ENCODE measurements at places on chromosomes 12 and 14.

DNA sequence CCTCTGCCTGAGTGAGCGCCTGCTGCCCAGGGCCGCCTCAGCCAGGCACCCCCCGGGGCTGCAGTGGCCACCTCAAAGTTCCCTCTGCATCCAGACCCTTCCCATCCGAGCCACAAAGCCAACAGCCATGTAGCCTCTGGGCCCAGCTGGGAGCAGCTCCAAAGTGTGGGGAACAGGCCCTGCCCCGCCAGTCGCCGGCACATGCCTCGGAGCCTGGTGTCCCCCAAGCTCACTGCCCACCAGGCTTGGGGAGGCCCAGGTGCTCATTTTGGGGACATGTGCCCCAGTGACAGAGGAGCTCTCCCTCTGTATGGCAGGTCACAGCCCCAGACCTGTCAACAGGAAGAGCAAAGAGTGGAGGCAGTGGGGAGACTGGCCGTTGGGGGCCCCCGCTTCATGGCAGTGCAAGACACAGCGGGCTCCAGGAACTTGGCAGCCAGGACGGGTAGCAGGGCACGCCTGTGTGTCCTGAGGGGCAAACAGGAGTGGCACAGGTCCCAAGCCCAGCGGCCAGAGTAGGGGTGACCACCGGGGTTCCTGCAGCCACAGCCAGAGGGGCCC is 29.9 kb downstream of the JAG2 start:
- DNase-seq = no peak

DNA sequence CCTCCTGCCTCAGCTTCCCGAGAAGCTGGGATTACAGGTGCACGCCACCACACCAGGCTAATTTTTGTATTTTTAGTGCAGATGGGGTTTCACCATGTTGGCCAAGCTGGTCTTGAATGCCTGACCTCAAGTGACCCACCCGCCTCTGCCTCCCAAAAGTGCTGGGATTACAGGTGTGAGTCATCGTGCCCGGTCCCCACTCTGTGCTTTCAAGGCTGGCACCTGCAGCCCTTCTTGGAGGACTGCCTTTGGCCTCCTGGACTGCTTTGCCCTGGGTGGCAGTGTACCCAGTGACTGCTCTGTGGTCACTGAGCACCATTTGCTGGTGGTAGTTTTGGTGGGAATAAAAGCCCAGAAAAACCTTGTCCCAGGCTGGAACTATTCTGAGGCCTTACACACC is 12.6 kb downstream of the DHRS1 start:
- no peak for DNase-seq

GRCh38 chr12:105947906-105948305 is 190.8 kb downstream of the NUAK1 start:
- no peak for DNase-seq

DNA sequence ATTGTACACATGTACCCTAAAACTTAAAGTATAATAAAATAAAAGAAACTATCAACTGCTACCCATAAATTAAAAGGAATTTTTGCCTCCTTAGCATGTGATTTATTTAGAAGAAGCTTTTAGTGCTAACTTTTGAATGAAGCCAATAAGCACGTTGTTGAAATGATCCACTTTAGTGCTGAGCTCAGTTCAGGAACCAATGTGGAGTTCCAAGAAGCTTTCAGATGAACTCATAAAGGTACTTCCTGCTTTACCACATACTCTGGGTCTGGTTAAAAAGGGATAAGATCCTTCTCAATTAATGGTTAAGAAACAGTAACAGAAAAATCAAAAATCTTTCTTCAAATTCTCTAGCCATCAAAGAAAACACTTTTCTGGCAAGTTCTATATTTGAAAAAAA is 39.4 kb downstream of the TMTC1 start:
- no peak for DNase-seq

DNA sequence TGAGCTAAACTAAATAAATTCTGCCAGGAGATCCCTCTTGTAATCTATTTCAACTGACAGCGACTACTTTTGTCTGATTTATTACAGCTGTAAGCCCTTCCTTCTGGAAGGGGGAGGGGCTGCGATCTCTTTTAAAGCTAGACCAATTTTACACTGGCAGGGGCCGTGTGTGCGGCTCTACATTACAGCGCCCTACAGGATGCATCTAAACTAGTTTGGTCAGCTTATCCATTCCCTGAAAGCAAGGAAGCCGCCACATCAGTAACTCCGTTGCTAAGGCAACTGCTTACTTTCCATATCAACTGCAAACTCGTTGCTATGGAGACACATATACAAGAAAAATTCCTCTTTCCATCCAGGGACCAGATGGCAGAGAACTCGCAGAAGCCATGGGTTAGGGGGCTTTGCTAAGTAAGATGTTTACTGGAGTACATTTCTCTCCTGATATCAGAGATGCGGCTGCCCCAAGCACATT is 17.4 kb downstream of the FOXN3 start:
- peak; percentile 30 for DNase-seq

DNA sequence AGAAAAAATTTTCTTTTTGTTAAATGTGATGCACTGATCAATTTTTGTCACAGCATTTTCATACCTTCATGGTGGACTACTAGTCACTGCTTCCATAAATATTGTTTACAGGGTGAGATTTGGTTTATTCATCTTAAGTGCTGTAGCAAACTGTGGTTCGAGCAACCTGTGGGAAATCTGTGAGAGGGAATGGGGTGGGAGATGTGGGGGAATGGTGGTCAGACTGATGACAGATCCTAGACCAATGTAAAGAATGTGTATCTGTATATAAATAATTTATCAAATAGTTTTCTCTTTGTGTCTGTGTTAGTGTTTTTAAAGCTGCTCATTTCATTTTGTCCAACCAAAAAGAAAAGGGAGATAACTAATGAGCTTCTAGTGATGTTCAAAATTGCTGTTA is 26.7 kb downstream of the CSRP2 start:
- DNase-seq = no peak

- no peak for DNase-seq
These were observed 10.5 kb downstream of the PLD4 start for GRCh38 chr14:104935026-104935650.

Measured in nucleus accumbens (tissue), 56 donors.